ENCODE measurements at places on chromosomes 13 and 19.

DNA sequence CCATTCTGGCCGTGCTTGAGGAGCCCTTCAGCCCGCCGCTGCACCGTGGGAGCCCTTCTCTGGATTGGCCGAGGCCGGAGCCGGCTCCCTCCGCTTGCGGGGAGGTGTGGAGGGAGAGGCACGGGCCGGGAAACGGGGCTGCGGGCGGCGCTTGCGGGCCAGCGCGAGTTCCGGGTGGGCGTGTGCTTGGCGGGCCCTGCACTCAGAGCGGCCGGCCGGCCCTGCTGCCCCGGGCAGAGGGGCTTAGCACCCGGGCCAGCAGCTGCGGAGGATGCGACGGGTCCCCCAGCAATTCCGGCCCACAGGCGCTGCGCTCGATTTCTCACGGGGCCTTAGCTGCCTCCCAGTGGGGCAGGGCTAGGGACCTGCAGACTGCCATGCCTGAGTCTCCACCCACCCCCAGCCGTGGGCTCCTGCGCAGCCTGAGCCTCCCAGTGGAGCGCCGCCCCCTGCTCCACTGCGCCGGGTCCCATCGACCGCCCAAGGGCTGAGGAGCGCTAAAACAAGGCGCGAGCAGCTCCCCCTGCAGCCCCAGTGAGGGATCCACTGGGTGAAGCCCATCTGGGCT is 76.5 kb downstream of the PCDH20 start:
- no peak for DNase-seq

DNA sequence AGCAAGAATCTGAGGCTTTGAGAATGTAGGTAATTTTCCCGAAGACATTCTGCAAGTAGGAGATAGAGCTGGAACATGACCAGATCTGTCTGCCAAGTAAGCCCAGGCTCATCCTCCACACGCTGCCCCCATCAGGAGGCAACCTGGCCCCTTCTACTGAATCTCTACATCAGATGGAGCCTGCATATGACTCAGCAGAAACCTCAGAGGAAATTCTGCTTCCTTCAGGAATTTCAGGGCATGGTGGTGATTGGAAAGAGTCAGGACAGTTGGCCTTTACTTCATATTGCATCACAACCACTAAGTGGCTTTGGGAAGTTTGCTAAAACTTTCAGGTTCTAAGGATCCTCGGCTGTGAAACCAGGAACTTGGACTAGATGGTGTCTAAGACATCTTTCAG is 85.2 kb downstream of the LRRC63 start:
- DNase-seq = no peak

DNA sequence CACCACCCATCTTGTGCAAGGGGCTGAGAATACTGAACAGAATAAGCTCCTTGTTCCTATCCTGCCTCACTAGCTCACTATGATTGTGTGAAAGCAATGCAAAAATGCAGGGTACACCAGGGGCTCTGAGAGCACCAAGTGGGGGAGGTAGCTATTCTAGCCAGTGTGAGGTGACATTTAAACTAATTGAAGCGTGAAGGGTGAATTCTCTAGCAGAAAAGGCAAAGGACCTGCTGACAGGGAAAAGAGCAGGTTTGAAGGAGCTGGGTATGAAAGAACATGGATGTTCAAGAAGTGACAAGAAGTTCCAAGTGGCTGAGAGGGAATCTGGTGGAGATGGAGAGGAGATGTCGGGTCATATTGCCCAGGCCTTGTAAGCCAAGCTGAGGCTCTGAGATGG is 64.2 kb downstream of the SIAH3 start:
- no peak for DNase-seq

- DNase-seq = no peak
These were observed 40.0 kb downstream of the C13orf46 start for GRCh38 chr13:113933901-113934300.

DNA sequence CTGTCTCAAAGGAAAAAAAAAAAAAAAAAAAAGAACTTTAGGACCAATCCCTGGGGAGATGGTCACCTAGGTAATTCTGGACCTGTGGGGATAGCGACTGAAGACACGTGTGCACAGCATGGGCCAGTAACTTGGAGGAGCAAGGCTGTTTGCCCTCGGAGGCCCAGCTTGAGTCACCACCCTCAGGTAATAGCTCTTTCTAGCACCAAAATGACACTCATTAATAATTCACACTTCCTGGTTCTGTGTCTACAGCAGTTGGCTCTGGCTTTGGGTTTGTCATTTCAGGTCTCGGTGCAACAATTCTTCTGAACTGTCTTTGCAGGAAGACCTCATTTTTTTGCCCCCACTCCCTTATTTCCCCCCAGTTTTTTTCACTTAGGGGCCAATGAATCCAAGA is 3.9 kb upstream of the ATP11A start:
- DNase-seq = no peak

DNA sequence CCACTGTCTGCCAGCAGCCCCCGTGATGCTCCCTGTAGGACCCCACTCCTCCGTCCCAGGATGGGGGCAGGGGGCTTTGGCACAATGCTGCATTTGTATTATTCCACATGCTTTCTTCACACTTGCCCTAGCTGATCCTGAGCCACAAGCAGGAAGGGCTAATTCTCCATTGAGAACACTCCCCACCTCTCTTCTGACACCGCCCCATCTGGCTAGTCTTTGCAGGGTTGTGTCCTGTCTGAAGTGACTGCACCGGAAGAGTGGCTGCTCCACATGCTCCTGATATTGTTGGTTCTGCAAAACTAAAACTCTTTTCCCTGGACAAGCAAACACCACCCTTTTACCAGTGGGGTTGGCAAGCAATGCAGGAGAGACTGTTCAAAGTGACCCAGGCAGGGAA is 18.0 kb downstream of the ZNF574 start:
- no peak for DNase-seq

DNA sequence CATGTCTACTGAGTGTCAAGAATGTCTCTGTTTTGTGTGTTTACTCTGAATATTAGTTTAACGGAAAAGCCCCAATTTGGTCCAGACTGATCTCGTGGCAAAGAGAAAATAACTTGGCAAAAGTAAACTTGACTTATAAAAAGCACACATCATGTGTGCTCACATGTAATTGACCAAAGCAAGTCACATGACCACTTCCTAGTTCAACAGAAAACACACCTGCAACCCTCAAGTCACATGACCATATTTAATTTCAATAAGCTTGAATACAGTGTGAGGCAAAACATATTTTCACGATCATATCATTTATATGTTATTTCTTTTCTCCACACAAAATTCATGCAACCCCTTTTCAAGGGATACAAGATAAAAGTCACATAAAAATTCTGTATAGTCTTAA is 662.4 kb downstream of the SLITRK1 start:
- DNase-seq = no peak

Measured in inflammatory macrophage treated with lipopolysaccharide for 1 hour (primary cell).